ENCODE measurements at places on chromosomes 7 and 10.

- DNase-seq, result no peak
These were observed 104.8 kb downstream of the AUTS2 start for GRCh38 chr7:69703099-69703498.

GRCh38 chr10:104406715-104407650 is 53.4 kb downstream of the CFAP58 start:
- no peak for DNase-seq

GRCh38 chr10:89679986-89680385 is 21.4 kb upstream of the KIF20B start:
- no peak for DNase-seq

DNA sequence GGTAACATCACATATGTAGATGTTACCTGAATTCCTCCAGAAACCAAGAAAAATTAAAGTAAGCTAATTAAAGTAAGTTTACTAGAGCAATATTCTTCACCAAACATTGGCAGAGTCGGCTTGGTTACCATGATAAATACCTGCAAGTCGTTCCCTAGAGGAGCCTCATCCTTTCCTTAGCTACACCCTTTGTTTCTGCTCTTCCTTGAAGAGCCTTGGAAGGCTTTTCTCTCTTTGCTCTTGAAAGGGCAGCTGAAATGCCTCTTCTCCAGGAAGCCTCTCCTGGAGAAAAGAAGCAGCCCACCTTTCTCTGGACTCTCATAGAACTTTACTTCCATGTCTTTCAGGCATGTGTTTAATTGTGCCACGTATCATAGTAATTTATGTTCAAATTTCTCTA is 34.9 kb upstream of the CALD1 start:
- no peak for DNase-seq

GRCh38 chr7:156168434-156168833 is 356.2 kb upstream of the SHH start:
- no peak for DNase-seq

GRCh38 chr10:100567249-100567648 is 31.5 kb downstream of the HIF1AN start:
- no peak for DNase-seq

DNA sequence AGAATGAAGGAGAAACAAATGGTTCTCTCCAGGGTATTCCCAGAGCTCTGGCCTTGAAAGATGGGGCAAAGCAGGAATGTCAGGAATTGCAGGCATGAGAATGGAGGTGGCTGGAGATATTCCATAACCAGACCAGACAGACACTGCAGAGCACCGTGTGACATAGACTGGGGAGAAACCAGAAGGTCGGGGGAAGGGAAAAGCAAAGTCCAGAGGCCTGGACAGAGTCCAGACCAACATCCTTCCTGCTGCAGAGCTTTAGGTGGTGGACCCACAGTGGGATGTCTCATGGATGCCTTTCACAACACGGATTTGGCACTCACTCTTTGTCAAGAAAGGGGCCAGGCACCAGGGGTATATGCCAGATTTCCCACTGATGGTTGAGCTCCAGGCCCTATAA is 177.2 kb upstream of the INHBA start:
- no peak for DNase-seq

DNA sequence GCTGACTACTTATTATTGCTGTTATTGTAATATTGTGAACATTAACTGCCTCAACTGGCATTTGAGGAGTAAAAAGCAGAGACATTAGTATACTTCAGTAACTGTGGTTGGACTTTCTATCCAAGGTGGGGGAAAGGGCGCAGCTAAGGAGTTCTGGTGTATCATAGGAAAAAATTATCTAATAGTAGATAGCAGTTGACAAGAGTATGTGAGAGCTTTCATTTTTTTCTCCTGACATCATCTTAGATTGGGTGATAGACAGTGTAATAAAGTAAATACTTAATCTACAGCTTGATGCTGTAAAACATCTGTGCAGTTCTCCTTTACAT is 68.9 kb downstream of the PHTF2 start:
- DNase-seq, result no peak

DNA sequence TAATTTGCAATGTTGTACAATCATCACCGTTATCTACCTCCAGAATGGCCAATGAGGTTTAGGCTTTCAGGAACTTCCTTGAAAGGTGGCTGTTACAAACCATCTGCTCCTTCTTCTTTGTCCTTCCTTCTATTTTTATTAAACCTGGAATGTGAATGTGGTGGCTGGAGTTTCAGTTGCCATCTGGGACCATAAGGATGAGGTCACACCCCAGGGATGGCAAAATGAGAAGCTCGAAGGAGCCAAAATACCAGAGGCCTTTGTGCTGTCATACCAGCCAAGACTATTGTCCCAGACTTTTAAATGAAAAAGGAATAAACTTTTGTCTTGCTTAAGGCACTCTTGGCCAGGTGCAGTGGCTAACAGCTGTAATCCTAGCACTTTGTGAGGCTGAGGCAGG is 30.9 kb upstream of the LMTK2 start:
- no peak for DNase-seq

GRCh38 chr10:5433182-5433581 is 20.8 kb downstream of the NET1 start:
- DNase-seq, result no peak

DNA sequence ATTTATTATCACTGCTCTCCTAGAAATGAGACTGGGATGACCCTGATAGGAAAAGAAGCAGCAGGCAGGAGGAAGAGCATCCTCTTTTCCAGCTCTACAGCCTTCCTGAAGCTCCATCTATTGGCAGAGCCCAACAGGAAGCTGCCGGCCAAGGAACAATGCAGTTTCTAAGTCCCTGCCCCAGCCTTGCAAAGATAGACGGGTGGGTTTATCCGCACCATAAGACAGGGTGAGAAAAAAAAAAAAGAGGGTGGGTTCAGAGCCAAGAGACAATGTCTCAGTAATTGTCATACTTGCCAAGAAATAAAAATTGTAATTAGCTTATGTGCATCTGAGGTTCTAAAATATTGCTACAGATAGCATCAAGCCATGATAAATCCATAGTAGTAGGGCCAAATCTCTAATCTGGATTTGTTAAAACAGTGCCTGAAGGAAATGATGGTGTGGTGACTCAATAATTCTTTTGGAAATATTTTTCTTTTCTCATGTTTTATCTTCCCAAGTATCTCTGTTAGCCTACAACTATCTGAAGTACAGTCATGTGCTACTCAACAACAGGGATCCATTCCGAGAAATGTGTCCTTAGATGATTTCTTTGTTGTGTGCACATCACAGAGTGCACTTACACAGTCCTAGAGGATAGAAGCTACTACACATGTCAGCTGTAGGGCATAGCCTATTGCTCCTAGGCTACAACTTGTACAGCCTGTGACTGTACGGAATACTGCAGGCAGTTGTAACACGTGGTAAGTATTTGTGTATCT is 242.9 kb upstream of the CXCL12 start:
- no peak for DNase-seq

DNA sequence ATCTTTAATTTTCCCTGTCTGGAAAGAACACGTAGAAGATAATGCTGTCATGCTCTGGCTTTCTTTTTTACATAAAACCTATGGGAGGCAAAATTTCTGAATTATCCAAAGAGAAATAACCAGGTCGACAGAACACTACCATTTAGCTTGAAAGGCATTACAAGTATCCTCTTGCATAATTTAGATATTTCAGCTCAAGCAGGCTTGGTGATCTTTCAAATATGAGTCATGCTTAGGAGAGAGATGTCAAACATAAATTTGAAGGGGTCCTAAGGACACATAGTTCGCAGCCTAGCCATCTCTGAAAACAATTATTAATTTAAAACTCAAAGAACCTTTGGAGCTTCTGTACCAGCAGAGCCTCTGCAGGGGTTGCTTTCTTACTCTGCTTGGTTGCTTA is 100.9 kb downstream of the FAS start:
- no peak for DNase-seq

- no peak for DNase-seq
These were observed 4.4 kb downstream of the WDR91 start for GRCh38 chr7:135206941-135207391.

DNA sequence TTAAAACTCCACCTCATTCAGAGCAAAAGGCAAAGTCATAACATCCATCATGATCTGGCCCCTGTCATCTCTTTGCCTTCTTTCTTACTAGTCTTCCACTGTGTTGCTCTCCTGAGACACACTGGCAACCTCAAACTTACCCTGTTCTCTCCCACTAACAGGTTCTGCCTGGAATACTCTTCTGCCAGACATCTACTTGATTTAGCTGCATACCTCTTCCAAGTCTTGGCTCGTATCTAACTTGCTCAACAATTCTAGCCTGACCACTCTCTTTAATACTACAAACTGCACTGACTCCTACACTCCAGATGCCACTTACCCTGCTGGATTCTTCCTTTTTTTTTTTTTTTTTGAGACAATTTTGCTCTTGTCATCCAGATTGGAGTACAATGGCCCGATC is 167.0 kb upstream of the MTPN start:
- DNase-seq, result no peak

DNA sequence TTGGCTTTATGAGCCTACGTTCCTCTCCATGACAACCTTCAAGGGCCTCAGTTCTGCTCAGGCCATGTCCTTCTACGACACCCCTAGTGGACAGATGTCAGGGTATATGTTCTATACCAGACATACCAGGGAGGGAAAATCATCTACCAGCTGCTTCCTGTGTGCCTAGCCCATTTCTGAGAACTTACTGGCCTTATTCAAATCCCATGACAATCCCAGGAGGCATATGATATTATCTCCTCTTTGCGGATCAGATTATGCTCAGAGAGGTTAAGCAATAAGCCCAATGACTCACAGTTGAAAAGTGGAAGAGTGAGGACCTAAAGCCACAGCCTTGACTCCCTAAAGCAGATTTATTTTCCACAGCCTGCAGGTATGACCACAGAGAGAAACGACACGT is 139.3 kb downstream of the GLI3 start:
- no peak for DNase-seq

DNA sequence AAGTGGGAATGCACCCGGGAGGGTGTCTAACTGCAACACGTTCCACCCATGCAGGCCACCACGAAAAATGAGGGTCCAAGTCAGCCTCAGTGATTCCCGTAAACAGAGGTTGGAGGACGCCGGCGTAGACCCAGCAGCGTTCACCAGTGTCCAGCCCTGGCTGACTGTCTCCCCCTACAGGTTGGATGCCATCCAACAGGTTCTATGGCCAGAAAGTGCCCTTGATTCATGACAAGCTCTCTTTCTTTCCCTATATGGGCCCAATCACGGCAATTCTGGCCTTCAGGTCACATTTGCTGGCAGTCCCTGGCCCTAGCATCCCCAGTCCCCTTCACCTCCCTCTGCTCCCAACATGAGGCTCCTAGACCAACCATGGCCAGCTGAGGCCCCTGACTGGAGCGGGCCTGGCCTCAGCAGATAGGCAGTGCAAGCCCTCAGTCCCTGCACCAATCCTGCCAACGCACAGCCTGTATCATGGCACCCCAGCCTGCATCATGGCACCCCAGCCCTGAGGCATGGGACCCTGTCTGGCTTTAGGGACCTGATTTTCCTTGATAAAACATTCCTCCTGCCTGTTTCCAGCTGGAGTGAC is 227.4 kb downstream of the GRID1 start:
- DNase-seq, result peak; percentile 43

GRCh38 chr10:112677689-112678088 is 230.7 kb downstream of the VTI1A start:
- DNase-seq, result no peak

GRCh38 chr7:17041324-17041723 is 159.5 kb upstream of the AGR3 start:
- no peak for DNase-seq

DNA sequence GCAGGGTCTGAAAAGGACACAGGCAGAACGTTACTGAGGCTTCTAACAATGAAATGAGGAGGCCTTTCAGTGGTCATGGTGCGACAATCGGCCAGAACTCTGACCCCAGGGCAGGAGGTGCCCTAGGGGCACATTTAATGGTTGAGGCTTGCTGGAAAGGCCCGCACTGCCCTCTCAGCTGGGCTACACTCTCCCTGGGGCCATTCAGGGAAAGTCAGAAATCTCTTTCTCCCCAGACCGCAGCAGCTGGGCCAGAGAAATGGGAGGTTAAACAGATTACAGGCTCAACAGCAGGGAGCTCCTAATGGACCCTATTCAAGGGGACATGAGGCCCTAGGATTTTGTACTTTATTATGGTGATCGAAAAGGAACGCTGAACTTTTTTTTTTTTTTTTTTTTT is 85.6 kb upstream of the FGFR2 start:
- no peak for DNase-seq

DNA sequence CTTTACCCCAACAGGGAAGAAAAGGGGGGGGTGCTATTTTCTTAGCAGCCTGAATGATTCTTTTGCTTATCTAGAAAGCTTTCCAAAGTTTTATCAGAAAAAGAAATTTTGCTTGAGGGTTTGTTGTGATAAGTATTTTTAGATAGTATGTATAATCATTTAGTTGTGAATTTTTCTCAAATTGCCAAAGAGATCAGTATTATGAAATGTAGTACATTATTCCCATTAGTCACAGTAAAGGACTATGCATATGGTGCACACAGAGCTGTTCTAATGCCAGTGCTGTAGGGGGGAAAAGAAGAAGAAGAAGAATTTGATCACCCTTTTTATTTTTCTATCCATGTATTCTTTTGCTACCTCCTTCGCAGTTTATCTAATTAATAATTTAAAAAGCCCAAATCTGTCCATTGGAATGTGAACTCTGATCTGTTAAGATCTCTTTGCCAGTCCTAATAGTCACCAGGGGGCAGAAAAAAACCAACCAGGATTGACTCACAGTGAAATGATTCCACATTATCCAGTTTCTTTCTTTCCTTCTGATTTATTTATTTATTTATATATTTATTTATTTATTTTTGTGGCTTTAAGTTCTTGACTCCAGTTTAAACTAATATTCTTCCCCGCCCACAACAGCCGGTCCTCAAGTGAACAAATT is 4.7 kb downstream of the RBM20 start:
- no peak for DNase-seq
